ENCODE measurements at places on chromosomes 1 and 21.

DNA sequence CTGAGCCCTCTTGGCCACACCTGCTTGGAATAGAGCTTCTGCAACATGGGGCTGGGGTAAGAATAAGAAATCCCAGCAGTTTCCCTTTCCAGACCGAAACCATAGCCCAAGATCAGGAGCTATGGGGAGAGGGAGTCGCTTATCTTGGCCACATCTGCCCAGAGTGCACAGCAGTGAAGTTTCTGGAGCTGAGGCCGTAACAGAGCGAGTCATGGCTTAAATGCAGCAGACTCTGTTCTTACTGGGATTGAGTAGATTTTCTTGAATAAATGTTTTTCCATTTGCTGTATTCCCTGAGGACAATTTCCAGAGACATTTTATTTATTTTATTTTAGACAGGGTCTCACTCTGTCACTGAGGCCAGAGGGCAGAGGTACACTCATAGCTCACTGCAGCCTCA is 33.5 kb downstream of the CFAP57 start:
- DNase-seq = no peak

- no peak for DNase-seq
Observed at GRCh38 chr1:172944931-172945330, 105.8 kb downstream of the TNFSF18 start.

DNA sequence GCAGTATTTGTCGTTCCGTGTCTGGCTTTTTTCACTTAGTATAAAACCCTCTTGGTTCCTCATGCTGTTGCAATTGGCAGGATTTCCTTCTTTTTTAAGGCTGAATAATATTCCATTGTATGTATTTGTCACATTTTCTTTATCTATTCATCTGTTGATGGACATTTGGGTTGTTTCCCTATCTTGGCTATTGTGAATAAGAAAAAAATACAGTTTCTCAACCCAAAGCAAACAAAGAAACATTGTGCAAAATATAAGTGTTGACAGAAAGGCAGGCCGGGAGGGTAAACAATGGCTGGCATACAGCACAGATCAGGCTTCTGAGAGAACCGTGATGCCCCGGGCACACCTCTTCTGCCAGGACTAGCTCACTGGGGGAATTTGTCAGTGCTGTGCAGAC is 26.9 kb downstream of the NENF start:
- DNase-seq = no peak

DNA sequence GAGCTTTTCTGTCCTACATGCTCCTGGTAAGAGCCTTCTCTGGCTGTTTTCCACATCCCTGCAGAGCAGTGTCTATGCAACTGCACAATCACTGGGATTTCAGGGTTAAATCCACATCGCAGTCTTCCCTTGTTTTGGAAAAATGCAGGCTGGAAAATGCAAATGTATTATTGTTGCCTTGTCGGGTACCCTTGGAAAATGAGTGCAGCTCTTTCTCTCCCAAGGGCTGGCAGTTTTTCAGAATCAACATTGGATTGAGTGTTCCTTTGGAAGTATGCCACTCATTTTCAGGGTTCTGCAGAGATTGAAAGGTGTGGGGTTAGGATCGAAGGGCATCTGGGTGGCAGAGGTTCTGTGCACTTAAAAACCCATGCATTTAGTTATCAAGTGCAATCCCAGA is 3.2 kb downstream of the NOS1AP start:
- no peak for DNase-seq

- no peak for DNase-seq
Observed at GRCh38 chr1:190476806-190477205, 858 bp downstream of the BRINP3 start.

GRCh38 chr21:43645976-43646375 is 13.3 kb downstream of the HSF2BP start:
- no peak for DNase-seq

All from stimulated activated CD4-positive, alpha-beta T cell treated with anti-CD3 and anti-CD28 coated beads, Interleukin-2, amount 100 ng/mL, for 24 hours (primary cell).